ENCODE measurements at places on chromosomes 5 and 9. TPM values are rescaled to one million over a fixed set of nuclear protein-coding genes. Genes with fewer than 3 reads are reported as not detected.
A peak's percentile ranks its signal among the peaks of the same experiment; 100 is the strongest.

DNA sequence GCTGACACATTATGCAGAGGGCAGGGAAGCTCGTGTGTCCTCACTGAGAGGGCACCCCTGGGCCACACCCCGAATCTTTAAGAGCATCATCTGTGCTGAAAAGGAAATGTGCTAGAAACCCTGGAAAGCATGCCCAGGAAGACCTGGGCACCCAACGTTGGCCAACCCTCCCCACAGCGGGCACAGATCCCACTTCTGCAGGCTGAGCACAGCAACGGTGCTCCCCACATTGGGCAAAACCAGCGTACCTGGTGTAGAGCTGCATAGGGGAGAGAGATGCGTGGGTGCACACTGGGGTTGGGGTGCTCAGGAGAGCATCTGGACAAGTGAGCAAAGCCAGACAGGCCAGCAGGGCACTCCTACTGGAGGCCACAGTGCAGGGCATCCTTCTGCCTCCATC lies 32.6 kb downstream of the ROR2 start:
- no peak for DNase-seq

DNA sequence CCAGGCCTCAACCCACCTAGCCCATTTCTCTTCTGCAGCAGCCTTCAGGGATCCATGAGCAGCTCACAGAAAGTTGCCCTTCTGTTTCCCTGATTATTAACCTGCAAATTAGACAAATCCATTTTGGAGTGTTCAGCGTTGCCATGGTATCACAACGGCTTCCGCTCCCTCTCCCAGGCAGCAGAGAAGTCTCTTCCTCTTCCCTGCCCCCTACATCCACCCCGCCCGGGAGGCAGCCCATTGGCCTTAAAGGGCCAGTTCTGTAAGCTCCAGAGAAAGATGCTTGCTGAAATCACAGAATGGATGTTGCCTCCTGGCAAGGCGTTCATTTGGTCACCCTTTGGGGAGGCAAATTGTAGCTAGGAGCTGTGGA lies 47.7 kb upstream of the BOD1 start:
- DNase-seq, result no peak

DNA sequence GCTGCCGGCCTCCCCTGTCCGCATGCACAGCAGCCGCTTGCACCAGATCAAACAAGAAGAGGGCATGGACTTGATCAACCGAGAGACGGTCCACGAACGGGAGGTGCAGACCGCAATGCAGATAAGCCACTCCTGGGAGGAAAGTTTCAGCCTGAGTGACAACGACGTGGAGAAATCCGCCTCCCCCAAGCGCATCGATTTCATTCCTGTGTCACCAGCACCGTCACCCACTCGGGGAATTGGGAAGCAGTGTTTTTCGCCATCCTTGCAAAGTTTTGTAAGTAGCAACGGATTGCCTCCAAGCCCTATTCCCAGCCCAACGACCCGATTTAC lies 75.3 kb downstream of the PIP5K1B start:
- DNase-seq, result peak; percentile 19

- DNase-seq, result no peak
These were observed 221.5 kb downstream of the MSX2 start for GRCh38 chr5:174945853-174946252.

DNA sequence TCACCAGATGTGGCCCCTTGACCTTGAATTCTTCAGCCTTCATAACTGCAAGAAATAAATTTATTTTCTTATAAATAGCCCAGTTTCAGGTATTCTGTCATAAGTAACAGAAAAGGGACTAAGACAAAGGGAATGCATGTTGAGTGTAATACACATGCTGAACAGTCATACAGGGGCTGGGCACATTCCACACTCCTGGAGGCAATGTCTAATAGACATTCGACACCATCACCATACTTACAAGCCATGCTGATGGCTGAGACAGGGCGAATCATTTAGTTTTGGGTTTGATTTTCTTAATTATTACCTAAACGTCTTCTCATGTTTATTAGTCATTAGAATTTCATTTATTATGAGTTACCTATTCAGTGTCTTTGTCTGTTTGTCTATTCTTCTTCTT lies 68.5 kb downstream of the TENT4A start:
- no peak for DNase-seq

DNA sequence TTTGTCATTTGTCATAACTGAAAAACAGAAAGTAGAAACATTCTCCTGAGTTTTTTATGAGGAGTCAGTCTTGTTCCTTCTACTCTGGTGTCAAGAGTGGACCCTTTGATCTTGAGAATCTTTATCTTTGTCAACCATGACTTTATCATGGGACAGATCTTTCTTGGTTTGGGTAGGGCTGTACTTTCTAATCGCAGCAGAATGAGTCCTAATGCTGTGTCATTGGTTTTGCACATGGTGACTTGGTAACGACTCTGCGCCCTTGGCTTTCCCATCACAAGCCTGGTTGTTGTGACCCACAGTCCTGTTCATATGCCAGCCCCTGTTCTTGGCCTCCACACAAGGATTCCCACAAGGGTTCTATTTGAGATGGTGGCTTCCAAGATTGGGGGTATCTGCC lies 45.6 kb downstream of the AOPEP start:
- DNase-seq, result no peak

DNA sequence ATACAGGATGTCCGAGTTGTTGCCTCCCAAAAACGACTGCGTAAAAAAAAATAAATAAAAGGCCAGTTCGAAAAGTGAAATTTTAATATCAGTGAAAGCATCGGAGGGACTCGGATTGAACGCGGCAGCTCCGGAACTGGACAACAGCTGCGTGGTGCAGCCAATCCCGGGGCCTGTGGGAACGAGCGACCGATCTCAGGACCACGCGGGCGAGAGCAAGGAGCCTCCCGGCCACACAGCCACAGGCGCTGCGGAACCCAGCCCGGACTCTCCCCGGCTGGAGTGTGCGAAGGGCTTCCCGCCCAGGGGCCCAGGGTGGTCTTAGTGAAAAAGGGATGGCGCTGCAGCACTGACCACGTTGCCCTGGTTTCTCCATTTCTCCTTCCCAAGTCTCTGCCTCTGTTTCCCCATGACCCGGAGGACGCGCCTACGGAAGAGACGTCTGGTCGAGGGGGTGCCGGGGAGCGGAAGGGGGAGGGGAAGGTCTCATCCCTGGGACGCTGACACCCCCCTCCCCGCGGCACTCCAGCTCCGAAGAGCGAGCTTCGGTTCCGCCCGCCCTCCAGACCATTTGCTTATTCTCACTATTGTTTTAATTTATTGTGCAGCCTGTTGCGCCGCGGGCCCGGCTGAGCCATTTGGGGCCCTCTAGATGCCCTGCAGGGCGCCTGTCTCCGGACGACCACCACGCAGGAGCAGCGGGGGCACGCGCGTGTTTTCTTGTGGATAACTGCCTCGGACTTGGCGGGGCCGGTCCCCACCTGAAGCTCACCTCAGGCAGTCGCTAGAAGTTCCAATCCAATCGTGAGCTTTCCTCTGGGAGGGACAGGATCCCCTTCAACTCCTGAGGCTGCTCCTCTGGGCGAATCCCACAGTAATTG lies 303.0 kb downstream of the PARP8 start:
- DNase-seq, result no peak

DNA sequence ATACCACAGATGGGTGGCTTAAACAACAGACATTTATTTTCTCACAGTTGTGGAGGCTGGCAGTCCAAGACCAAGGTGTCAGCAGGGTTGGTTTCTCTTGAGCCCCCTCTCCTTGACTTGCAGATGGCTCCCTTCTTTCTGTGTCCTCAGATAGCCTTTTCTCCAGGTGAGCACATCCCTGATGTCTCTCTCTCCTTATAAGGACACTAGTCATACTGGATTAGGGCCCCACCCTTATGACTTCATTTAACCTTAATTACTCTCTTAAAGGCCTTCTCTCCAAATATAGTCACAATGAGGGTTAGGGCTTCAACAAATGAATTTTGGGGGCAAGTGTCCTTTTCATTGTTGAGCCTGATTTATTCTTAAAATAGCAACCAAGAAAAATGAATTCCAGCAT lies 14.7 kb downstream of the PTGER4 start:
- DNase-seq, result no peak

GRCh38 chr9:105646879-105647594 lies 15.2 kb upstream of the TAL2 start:
- no peak for DNase-seq

DNA sequence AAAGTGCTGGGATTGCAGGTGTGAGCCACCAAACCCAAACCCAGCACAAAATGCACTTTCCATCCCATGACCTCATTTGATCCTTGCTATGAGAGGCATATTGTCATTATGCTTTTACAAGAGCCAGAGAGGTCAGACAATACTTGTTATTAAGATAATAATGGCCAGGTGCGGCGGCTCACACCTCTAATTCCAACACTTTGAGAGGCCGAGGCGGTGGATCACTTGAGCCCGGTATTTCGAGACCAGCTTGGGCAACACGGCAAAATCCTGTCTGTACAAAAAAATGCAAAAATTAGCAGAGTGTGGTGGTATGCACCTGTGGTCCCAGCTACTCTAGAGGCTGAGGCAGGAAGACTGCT lies 55.9 kb upstream of the IL17B start:
- DNase-seq, result no peak

DNA sequence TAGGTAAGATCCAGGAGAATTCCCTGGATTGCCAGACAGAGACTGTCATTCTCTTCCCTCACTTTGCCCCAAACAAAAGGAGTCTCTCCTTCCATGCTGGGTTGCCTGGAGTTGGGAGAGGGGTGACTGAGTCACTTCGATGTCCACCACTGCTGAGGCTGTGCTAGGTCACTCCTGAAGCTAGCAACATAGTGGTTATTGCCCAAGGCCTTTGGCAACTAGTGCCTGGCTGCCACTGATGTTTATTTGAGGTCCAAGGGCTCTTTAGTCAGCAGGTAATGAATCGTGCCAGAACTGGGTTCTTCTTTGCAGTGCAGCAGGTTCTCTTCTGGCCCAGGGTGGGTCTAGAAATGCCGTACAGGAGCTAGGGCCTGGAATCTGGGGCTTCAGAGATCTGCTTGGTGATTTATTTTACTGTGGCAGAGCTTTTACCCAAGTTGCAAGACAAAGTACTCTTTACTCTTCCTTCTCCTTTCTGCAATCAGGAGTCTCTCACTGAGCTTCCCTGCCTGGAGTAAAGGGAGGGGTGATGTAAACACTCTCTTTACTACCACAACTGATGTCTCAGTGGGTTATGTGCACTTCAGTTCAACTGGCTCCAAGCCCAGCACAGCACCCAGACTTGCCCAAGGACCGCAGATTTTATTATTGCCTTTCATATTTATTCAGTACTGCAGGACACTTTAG lies 155.7 kb upstream of the SH3GL2 start:
- no peak for DNase-seq

- DNase-seq, result no peak
These were observed 130.6 kb downstream of the DTWD2 start for GRCh38 chr5:118857700-118858099.

DNA sequence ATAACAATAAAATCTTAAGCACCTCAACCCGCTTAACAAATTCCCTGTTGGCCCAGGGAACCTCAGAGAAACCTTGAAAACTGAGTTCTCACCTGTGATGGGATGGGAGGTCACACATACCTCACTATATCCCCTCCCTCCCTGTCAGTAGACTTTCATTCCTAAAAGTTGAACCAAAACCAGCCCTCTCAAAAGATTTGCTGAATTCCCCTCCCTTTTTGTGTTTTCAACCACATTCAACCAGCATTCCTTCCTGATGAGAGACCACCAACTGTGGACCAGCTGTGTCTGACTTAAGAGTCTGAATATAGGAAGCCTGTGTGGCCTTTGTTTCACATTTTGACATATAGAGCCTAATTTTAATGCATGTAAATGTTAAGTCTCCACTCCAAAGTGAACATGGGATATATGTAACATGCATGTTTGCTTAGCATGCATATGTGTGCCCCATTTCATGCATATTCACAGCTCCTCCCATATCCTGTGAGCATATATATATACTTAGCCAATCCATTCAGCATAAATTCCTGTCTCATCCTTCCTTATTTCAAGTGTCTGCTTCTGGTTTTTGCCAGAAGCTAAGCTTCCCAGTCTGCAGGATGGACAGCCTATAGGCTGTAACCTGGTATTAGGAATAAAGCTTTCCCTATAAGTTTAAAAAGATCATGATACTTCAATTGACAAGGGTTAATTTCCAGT lies 604.6 kb downstream of the PTPRD start:
- no peak for DNase-seq

GRCh38 chr5:93584596-93585040 lies 1.6 kb downstream of the NR2F1 start:
- no peak for DNase-seq

- no peak for DNase-seq
These were observed 271.4 kb downstream of the ENC1 start for GRCh38 chr5:74369173-74369572.

- no peak for DNase-seq
These were observed 234.1 kb downstream of the ADAMTS6 start for GRCh38 chr5:65247594-65247993.

DNA sequence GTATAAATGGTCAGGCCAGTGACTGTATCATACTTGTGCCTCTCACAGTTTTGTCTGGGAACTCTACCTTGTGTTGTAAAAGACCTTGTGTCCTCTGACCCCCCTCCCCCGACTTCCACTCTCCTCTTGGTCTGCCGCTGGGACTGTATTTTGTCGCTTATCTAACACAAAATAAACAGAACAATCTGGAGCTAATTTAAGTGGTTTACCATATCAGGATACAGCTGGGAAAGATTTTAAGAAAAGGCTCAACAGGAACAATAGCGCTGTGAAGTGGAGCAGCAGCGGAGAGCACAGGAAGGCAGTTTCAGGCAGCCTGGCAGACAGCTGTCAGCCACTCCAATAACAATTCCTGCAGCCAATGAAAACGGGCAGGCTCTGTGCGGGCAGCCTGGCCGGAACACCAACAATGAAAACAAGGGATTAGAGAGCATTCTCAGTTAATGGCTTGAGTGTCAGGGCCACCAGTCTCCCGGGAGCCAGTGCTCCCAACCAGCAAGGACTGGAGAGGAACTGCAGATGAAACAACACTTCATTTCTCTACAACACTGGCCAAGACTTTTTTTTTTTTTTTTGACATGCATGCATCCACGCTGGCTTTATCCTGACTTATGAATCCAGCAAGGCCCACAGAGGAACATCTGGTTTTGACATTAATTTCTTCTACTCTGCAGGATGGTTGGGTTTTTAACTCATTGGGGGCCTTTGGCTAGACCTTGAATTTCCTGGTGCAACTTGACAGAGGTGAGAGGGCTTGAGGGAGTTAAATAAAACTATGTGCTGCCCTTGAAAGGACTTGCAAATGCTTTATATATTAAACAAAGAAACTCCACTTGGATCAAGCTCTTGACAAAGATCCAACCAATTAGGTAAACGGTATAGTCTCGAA lies 76.7 kb downstream of the ARSB start:
- peak; percentile 34 for DNase-seq

- DNase-seq, result no peak
These were observed 110.5 kb upstream of the HMHB1 start for GRCh38 chr5:143701493-143701892.

DNA sequence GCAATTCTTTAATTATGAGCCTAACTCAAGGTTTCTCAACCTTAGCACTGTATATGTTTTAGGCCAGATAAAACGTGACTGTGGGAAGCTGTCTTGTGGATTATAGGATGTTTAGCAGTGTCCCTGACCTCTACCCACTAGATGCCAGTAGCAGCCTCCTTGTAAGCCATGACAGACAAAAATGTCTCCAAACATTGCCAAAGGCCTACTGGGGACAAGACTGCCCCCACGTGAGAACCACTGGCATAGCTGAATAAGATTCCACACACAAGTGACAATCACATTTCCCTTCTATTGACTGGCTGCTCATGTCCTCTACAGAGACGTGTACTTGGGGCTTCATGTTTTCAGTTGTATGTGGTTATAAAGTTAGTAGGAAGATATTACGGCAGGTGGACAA lies 55.4 kb downstream of the GOLM1 start:
- no peak for DNase-seq

LCN12 gene
- total RNA-seq, result 7.1 TPM

TRIM32 gene
- total RNA-seq, result 25.1 TPM

SV2C gene
- 0.10 TPM for total RNA-seq

AHRR gene
- 2.0 TPM for total RNA-seq

CTNNA1 gene
- 125 TPM for total RNA-seq

FAM151B gene
- 1.7 TPM for total RNA-seq

CCDC152 gene
- total RNA-seq, result 4.2 TPM

SLC36A2 gene
- not detected for total RNA-seq

Measured in ovary (tissue), 10 donors.